T-cell (primary cell): ENCODE measurements at places on chromosomes 16 and 17.

DNA sequence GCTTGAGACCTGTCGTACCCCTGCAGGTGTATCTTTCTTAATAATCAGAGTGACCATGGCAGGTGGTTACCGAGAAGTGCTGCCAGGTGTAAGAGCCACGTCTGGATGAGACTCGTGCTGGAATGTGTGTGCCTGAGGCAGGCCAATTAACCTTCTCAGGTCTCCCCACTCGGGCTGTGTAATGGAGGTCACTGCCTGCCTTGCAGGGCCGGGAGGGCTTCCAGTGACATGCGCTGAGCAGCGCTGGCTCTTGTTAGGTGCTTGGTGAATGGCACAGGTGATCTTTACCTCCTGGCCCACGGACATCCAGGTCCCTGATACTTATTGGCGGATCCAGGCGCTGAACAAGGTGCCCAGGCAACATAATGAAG lies 4.6 kb upstream of the GSE1 start:
- H3K27me3 ChIP-seq: no peaks in the 10 kb centered on the region
- DNase-seq: no peak
- H3K36me3 ChIP-seq: no peaks in the 10 kb centered on the region
- H3K4me3 ChIP-seq: no peak overlapping the region
- peaks cover 10% of the 10 kb centered on the region for H3K4me1 ChIP-seq

DNA sequence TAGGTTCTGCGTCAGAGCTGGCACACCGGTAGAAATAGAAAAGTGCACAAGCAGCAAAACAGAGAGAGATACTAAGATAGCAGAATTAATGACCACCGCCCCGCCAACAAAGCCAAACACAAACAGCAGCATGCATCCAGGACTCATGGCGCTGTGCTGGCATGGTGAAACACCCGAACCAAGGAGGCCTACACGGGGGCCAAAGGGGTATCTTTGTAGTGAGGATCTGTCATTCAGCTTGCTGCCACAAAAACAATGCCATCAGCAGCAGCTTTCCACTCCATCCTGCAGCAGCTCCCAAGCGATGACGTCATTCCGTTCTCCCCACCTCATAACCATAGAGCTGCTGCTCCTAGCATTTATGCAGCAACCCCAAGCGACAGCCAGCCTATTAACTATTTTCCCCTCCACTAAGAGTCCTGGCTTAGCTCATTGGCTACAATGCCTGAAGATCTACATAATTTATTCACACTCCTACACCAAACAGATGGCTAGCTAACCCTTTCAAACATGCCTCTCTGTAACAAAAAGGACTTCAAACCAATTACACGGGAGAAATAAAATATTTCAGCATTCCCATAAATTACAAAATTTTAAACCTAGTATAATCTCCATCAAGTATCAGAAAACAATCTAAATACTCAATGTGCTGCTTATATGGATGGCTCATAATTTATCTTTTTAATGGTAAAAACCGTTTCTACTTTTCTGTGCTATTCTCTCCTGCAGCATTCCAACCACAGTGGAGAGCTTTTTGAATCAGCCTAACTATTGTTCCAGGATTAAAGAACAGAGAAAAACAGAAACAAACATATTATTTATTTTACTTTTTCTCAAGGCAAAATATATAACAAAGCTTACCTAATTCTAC lies 73.9 kb downstream of the SPAG9 start:
- H3K27me3 ChIP-seq: no peaks in the 10 kb centered on the region
- peaks cover 4% of the 10 kb centered on the region for H3K4me1 ChIP-seq
- no peak overlapping the region for H3K4me3 ChIP-seq

DNA sequence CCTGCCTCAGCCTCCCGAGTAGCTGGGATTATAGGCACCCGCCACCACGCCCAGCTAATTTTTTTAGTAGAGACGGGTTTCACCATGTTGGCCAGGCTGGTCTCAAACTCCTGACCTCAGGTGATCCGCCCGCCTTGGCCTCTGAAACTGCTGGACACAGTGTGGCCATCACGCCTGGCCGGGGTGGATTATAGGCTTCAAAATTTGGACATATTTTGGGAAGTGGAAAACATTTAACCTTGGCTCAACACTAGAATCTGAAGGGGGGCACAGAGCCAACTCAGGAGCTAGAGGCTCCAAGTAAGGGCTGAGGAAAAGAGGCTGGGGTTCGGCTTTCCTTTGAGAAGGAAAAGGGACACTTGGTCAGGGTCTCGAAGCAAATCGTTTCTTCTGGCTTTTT lies 2.2 kb upstream of the CDK5R1 start:
- no peak overlapping the region for H3K4me3 ChIP-seq
- H3K4me1 ChIP-seq: peaks cover 34% of the 10 kb centered on the region
- H3K27ac ChIP-seq: no peak overlapping the region
- peaks cover 5% of the 10 kb centered on the region for H3K36me3 ChIP-seq

GRCh38 chr17:50364715-50365114 lies 8.3 kb downstream of the MRPL27 start:
- no peaks in the 10 kb centered on the region for H3K27me3 ChIP-seq
- no peak overlapping the region for H3K4me3 ChIP-seq
- DNase-seq: no peak
- H3K36me3 ChIP-seq: peaks cover 12% of the 10 kb centered on the region
- H3K27ac ChIP-seq: no peak overlapping the region

- H3K27me3 ChIP-seq: no peaks in the 10 kb centered on the region
- no peak overlapping the region for H3K4me3 ChIP-seq
- no peak overlapping the region for H3K27ac ChIP-seq
- DNase-seq: no peak
- H3K36me3 ChIP-seq: no peaks in the 10 kb centered on the region
- no peaks in the 10 kb centered on the region for H3K4me1 ChIP-seq
Measured at GRCh38 chr17:1228781-1229348, 41.4 kb upstream of the BHLHA9 start.

DNA sequence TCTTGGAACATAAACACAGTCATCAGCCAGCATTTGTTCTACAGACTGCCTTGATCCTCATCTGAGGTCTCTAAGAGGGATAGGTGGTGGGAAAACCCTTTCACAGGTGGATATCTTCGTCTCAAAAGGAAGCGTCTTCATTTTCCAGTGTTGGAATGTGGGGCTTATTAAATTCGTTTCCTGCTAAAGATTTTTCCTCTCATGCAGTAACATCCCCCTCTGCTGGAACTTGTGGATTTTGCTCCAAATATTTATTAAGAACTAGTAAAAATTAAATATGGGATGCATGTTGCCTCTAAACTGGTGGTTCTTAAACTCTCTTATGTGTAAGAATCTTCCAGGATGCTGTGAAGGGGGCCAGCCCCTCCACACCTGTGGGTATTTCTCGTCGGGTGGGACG lies 20.1 kb upstream of the MLYCD start:
- H3K4me3 ChIP-seq: no peak overlapping the region
- H3K36me3 ChIP-seq: no peaks in the 10 kb centered on the region
- H3K4me1 ChIP-seq: no peaks in the 10 kb centered on the region

GRCh38 chr16:70725024-70725911 lies 39.4 kb upstream of the MTSS2 start:
- H3K4me3 ChIP-seq: no peak overlapping the region
- no peak for DNase-seq
- H3K27me3 ChIP-seq: no peaks in the 10 kb centered on the region

- H3K4me1 ChIP-seq: no peaks in the 10 kb centered on the region
- H3K27me3 ChIP-seq: peaks cover 2% of the 10 kb centered on the region
- no peaks in the 10 kb centered on the region for H3K36me3 ChIP-seq
- H3K4me3 ChIP-seq: no peak overlapping the region
- no peak for DNase-seq
- H3K27ac ChIP-seq: no peak overlapping the region
Measured at GRCh38 chr17:9676084-9676483, 30.8 kb downstream of the USP43 start.

DNA sequence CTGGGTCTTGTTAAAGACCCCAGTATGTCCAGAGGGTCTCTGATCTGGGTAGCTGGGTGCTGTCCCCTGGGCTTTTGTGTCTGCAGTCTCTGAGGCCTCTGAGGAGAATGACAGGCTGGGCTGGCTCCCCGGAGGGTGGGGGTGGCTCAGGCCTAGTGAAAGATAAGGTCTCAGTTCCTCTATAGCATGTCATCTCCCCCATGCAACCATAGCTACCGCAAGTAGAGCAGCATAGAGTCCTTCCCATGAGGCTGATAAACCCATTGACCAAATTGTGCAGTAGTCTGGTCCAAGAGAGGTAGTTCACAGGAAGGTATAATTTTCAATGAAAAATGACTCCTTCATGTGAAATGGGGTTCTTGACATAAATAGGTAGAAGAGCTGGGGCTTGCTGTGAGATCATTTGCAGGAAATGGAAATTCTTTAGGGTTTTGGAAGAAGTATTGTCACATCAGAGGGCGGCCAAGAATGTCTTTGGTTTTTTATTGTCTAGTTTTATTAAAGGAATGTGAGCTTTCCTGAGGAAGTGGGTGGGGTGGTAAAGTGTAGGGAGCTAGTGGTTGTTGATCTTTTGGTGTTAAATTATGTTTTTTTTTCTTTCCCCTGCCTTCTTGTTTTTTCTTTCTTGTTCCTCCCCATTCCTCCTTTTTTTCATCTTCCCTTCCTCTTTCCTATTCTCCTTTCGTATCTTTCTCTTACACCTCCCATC lies 21.0 kb downstream of the SLC7A6OS start:
- no peak for DNase-seq
- H3K4me1 ChIP-seq: peaks cover 72% of the 10 kb centered on the region
- peak overlapping the region; percentile 80 for H3K27ac ChIP-seq
- H3K4me3 ChIP-seq: no peak overlapping the region
- peaks cover 56% of the 10 kb centered on the region for H3K36me3 ChIP-seq
- H3K27me3 ChIP-seq: no peaks in the 10 kb centered on the region

GRCh38 chr17:81114351-81115093 lies 50.8 kb upstream of the PVALEF start:
- no peak overlapping the region for H3K27ac ChIP-seq
- peaks cover 10% of the 10 kb centered on the region for H3K4me1 ChIP-seq
- no peaks in the 10 kb centered on the region for H3K27me3 ChIP-seq
- no peaks in the 10 kb centered on the region for H3K36me3 ChIP-seq

DNA sequence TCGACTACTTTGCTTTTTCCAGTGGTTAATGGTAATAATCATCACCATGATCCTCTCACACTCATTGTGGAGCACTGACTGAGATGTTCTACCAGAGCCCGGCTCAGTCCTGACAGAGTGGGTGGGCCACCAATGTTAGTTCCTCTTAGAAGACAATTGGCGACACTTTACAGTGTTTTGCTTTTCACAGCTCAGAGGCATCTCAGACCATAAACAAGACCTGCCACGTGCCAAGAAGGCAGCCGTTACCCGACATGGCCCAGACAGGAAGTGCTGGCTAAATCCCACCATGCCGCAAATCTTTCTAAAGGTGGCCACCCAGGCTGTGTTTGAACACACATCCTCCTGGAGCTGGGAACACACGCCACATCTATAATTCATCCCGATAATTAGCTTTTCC lies 103.7 kb downstream of the XYLT1 start:
- DNase-seq: no peak
- H3K27ac ChIP-seq: peak overlapping the region; percentile 94
- no peak overlapping the region for H3K4me3 ChIP-seq
- peaks cover 96% of the 10 kb centered on the region for H3K4me1 ChIP-seq
- H3K27me3 ChIP-seq: no peaks in the 10 kb centered on the region
- H3K36me3 ChIP-seq: no peaks in the 10 kb centered on the region

DNA sequence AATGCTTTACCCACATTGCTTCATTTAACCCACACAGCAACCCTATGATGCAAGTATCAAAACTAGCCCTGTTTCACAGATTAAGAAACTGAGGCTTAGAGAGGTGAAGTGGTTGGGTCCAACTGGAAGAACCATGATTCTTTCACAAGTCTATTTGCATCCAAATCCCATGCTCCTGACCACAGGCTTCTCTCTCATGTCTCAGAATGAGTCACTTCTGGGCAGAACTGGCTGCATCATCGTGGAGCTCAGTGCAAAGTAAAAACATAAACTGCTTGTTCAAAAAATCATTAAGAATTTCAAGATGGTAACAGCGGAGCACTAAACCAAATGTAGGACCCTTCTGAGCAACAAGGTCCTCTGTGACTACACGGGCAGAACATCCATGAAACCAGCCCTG lies 20.2 kb upstream of the CES1 start:
- peaks cover 2% of the 10 kb centered on the region for H3K27me3 ChIP-seq
- no peaks in the 10 kb centered on the region for H3K4me1 ChIP-seq
- no peak overlapping the region for H3K4me3 ChIP-seq
- no peak for DNase-seq
- H3K36me3 ChIP-seq: no peaks in the 10 kb centered on the region
